Cardiac muscle cell (in vitro differentiated cells and primary cell): ENCODE measurements at places on chromosomes 7 and 10. TPM values are rescaled to one million over a fixed set of nuclear protein-coding genes. Genes with fewer than 3 reads are reported as not detected.
A peak's percentile ranks its signal among the peaks of the same experiment; 100 is the strongest.

DNA sequence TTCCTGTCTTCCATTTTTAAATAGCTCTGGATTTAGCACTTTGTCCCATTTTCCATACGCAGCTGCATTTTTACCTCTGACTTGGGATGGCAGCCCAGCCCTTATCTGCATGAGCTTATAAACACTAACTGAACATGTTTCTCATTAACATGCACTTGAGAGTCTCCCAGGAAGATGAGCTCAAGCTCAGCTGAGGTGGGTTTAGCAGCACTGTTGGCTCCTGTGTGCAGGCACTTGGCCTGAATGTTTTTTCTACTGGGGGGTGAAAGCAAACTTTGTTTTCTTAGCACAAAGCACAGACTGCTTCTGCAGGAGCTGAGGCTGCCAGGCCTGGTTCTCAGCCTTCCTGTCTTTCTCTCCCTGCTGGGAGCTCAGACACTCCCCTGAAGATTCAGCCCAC lies 1093.6 kb upstream of the AUTS2 start:
- H3K4me3 ChIP-seq: no peak overlapping the region
- DNase-seq: peak; percentile 9
- no peaks in the 10 kb centered on the region for H3K36me3 ChIP-seq
- H3K27me3 ChIP-seq: no peaks in the 10 kb centered on the region
- no peak overlapping the region for H3K27ac ChIP-seq

HOXA6 gene
- not detected in 2 replicates for total RNA-seq

- no peak overlapping the region for H3K4me3 ChIP-seq
- no peak for DNase-seq
- H3K36me3 ChIP-seq: peaks cover 5% of the 10 kb centered on the region
- no peak overlapping the region for H3K27ac ChIP-seq
- H3K4me1 ChIP-seq: no peaks in the 10 kb centered on the region
- H3K27me3 ChIP-seq: no peaks in the 10 kb centered on the region
Observed at GRCh38 chr7:96196676-96197075, 125.2 kb downstream of the SLC25A13 start.

TMEM248 gene
- total RNA-seq: 53.0 and 86.8 TPM in 2 replicates

DNA sequence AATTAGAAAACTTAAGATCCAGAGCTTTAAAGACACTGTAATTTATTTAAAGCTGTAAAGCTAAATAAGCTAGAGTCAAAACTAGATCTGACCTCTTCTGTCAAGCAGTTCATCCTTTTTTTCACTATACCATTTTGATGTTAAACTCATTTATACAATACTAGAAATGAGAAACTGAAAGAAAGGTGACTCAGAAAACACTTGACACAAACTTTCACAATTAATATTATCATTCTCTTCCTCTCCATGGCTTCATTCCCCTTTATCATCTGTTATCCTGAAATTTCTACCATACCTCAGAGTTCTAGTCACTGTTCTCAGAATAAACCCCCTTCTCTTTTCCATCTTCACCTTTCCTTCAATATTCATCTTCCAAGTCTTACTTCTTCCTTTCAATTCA lies 1.3 kb downstream of the FIGNL1 start:
- H3K27ac ChIP-seq: no peak overlapping the region
- no peaks in the 10 kb centered on the region for H3K36me3 ChIP-seq
- H3K4me1 ChIP-seq: no peaks in the 10 kb centered on the region
- no peak for DNase-seq
- peaks cover 6% of the 10 kb centered on the region for H3K27me3 ChIP-seq

SORCS1 gene
- total RNA-seq: 60.1 and 73.0 TPM in 2 replicates

DNA sequence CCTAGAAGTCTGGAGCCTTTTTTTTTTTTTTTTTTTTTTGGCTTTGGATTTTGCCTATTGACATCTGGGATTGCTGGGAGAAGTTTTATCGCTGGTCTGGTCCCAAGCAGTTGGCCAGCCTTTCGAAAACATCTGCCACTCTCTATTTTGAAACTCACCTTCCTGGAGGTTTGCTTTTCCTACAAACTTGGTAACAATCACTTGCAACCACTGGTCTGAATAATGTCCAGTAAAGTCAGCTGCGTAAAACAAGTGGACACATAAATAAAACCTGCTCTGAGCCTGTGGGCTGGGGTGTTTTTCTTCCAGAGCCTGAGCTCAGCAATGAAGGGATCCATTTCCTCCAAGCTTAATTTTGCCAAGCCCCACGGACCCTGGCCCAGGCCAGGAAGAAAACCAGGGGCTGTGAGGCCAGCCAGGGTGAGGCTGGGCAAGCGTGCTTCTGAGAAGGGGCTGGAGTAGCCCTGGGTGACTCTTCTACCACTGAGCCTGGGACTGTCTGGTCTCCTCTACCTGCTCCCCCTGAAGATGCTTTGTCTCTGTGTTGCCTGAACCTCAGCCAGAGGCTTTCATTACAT lies 202.2 kb downstream of the GFRA1 start:
- H3K4me1 ChIP-seq: peaks cover 9% of the 10 kb centered on the region
- no peak for DNase-seq
- no peak overlapping the region for H3K27ac ChIP-seq
- H3K4me3 ChIP-seq: no peak overlapping the region

- no peaks in the 10 kb centered on the region for H3K36me3 ChIP-seq
- no peaks in the 10 kb centered on the region for H3K27me3 ChIP-seq
- no peak for DNase-seq
- no peaks in the 10 kb centered on the region for H3K4me1 ChIP-seq
Observed at GRCh38 chr10:51878695-51879094, 179.3 kb upstream of the CSTF2T start.

GRCh38 chr10:92382631-92383030 lies 91.7 kb downstream of the MARCHF5 start:
- no peak overlapping the region for H3K27ac ChIP-seq
- no peaks in the 10 kb centered on the region for H3K36me3 ChIP-seq
- DNase-seq: no peak
- H3K4me1 ChIP-seq: no peaks in the 10 kb centered on the region

ANKRD1 gene
- total RNA-seq: 32.7 and 39.1 TPM in 2 replicates

DNA sequence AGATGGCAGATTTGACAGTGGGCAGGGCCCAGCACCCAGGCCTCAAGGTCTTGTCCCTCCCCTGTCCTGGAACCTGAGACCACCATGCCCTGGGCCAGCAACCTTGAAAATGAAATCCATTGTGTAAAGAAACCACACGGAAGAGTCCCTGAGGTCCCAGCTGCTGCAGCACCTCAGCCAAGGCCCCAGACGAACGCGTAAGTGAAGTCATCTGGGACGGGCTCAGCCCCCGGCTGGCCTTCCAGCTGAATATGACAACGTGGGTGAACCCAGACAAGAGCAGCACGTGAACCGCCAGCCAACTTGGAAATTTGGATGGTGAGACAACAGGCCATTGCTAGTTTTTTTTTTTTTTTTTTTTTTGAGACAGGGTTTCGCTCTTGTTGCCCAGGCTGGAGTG lies 70.3 kb downstream of the CYTH3 start:
- no peaks in the 10 kb centered on the region for H3K27me3 ChIP-seq
- H3K27ac ChIP-seq: no peak overlapping the region
- H3K4me1 ChIP-seq: peaks cover 16% of the 10 kb centered on the region
- no peaks in the 10 kb centered on the region for H3K36me3 ChIP-seq
- H3K4me3 ChIP-seq: no peak overlapping the region

DNA sequence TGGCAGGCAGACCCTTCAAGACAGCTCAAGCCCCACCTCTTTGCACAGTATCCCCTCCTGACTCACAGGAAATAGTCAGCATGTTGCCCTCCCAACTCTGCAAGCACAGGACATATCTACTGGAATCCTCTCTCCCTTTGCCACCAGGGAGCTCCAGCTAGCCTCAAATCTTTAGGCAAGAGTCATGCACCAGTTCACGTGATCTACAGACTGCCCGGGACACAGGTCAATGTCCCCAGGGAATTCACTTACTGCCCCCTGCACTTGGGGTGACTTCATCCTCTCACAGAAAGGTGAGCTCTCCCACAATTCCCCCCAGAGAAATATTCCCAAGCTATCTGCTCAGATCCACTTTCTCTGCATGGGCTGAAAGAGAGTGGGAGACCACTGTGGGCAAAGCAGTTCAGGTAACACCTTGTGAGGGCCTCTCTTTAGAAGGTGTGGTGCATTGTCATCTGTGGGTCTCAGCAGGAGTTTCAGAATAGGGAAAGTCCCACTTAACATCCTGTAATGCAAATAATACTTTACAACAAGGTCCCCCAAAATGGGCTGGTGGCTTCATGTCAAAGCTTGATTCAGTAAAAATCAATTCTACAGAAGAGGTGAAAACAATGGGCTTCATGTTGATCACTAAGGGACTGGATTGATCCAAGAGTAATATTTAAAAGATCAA lies 129.9 kb downstream of the NOC3L start:
- no peak for DNase-seq
- H3K27ac ChIP-seq: no peak overlapping the region
- H3K4me3 ChIP-seq: no peak overlapping the region

- no peaks in the 10 kb centered on the region for H3K36me3 ChIP-seq
- H3K4me3 ChIP-seq: no peak overlapping the region
- no peaks in the 10 kb centered on the region for H3K27me3 ChIP-seq
- no peaks in the 10 kb centered on the region for H3K4me1 ChIP-seq
- DNase-seq: no peak
Observed at GRCh38 chr10:108620821-108621534, 1302.3 kb downstream of the XPNPEP1 start.

COL26A1 gene
- 14.8 and 44.8 TPM in 2 replicates for total RNA-seq

- no peak overlapping the region for H3K4me3 ChIP-seq
- H3K36me3 ChIP-seq: no peaks in the 10 kb centered on the region
- DNase-seq: no peak
- H3K27me3 ChIP-seq: no peaks in the 10 kb centered on the region
- no peaks in the 10 kb centered on the region for H3K4me1 ChIP-seq
Observed at GRCh38 chr10:130061760-130062159, 48.9 kb downstream of the C10orf143 start.

DNA sequence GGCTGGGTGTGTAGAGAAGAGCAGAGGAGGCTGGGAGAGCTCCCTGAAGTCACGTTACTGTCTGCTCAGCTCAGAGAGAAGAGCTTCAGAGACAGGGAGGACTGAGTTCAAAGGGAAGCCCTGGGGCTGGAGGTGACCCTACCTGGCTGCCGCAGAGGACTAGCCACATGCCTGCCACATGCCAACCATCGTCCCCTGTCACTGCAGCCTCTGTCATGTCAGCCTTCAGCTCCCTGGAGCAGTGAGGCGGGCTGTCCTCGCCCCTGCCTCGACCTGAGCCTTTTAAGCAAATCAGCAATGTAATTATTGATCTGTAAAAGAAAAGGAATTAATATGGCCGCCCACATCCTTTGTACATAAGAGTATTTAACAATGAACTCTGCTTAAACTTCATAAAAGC lies 89.3 kb upstream of the RET start:
- no peaks in the 10 kb centered on the region for H3K36me3 ChIP-seq
- H3K4me1 ChIP-seq: no peaks in the 10 kb centered on the region
- DNase-seq: no peak
- H3K4me3 ChIP-seq: no peak overlapping the region

DNA sequence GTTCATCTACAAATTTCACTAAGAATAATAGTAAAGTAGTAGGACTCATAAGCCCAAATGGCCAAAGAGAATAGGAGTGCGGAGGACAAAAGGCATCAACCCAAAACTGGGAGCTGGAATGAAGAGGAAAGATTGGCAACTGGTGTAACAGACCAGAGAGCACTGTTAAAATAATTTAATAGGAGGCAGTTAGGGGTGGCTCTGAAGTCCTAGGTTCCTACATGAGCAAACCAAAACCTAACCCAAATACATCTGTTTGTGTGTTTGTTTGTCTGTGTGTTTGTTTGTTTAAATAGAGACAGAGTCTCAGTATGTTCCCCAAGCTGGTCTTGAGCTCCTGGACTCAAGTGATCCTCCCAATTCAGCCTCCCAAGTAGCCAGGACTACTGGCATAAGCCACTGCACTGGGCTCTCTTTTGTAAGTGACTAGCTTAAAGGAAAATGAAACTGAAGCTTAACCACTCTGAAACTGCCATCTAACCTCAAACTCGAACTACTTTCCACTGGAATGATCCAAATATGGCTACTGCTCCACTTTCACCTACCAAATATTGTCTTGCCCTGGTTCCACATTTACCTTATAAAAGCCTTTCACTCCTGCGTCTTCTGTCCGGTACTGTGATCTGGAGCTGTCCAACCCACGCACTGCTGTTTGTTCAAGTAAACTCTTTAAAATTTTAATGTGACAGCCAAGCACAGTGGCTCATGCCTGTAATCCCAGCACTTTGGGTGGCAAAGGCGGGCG lies 94.9 kb downstream of the AKR1D1 start:
- H3K27me3 ChIP-seq: no peaks in the 10 kb centered on the region
- no peak overlapping the region for H3K27ac ChIP-seq
- no peak overlapping the region for H3K4me3 ChIP-seq
- peak; percentile 14 for DNase-seq
- peaks cover 4% of the 10 kb centered on the region for H3K4me1 ChIP-seq

ARMC3 gene
- 0.07 TPM in 1 of 2 replicates, not detected in the other for total RNA-seq

- no peaks in the 10 kb centered on the region for H3K36me3 ChIP-seq
- H3K27me3 ChIP-seq: no peaks in the 10 kb centered on the region
- no peak for DNase-seq
- H3K4me1 ChIP-seq: no peaks in the 10 kb centered on the region
Observed at GRCh38 chr7:115135769-115136410, 214.0 kb downstream of the MDFIC start.

- no peak overlapping the region for H3K4me3 ChIP-seq
- H3K36me3 ChIP-seq: no peaks in the 10 kb centered on the region
- H3K4me1 ChIP-seq: no peaks in the 10 kb centered on the region
- no peaks in the 10 kb centered on the region for H3K27me3 ChIP-seq
Observed at GRCh38 chr10:61832866-61833481, 68.5 kb upstream of the ARID5B start.
